Activated T-helper 1 cell treated with anti-CD3 and anti-CD28 coated beads, Interleukin-12 subunit alpha, Interleukin-12 subunit beta, Interleukin-2, Interleukin-4 antibody, amounts not matched to agents 30 ng/mL and 10 ng/mL and 1 ng/mL, durations not matched to agents 14 hours and 24 hours and 36 hours (primary cell): ENCODE measurements at places on chromosomes 16 and 17. TPM values are rescaled to one million over a fixed set of nuclear protein-coding genes. Genes with fewer than 3 reads are reported as not detected.

Gene WBP2
- total RNA-seq, result 68.8 and 74.4 TPM in 2 replicates

Gene RNF43
- total RNA-seq, result 0.47 and 0.86 TPM in 2 replicates

DNA sequence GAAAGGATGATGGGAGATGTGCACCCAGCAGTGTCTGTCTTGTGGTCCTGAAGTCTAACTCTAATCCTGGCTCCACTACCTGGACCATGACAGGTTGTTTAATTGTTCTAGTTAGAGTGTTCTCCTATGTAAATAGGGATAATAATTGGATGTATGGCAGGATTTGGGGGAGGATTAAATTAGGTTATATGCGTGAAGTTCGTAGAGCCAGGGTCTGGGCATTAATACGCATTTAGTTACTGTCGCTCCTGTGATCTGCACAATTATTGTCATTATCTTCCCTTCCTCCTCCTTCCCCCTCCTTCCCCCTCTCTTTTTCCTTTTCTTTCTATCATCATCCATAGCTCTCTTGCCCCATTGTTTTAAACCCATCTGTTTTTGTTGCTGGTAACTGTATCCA lies 210.3 kb downstream of the WWOX start:
- DNase-seq, result no peak

DNA sequence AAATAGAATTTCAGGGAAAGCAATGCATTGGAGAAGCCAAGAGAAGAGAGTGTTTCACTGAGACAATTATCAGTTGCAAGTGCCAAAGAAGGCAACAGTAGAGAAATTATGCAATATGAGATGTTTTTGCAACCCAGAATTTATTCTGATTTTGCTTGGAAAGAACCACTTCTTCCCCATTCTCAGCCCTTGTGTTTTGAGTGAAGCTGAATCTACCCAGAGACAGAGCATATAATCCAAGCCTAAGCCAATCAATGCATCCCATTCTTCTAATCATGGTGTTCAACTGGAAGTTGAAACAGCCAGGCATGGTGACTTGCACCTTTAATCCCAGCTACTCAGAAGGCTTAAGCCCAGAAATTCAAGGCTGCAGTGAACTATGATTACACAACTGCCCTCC lies 6.9 kb upstream of the SCNN1G start:
- DNase-seq, result no peak

GRCh38 chr17:55818026-55818425 lies 67.2 kb downstream of the PCTP start:
- no peak for DNase-seq
